ENCODE measurements at places on chromosomes 13 and 19.

DNA sequence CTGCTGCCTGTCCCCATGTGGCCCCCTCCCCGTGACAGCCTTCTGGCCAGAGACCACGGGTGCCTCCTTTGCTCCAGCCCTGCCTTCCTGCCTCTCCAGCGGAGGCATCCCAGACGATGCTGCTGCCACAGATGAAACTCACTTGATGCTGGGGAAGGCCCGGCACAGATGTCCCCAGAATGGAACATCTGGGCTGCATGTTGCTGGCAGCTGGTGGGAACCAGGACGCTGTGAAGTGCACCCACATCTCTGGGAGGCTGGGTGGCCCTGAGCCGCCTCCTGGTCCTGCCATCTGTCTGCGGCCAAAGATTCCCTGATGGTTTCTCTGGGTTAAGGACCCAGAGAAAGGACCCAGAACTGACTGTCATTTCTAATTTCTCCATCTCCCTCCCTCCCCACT, 51.9 kb upstream of the PTPRS start:
- DNase-seq = peak; percentile 60

GRCh38 chr19:12581100-12581499, 29.5 kb downstream of the ZNF490 start:
- DNase-seq = no peak

- no peak for DNase-seq
Measured at GRCh38 chr13:59745392-59745788, 418.3 kb downstream of the DIAPH3 start.

DNA sequence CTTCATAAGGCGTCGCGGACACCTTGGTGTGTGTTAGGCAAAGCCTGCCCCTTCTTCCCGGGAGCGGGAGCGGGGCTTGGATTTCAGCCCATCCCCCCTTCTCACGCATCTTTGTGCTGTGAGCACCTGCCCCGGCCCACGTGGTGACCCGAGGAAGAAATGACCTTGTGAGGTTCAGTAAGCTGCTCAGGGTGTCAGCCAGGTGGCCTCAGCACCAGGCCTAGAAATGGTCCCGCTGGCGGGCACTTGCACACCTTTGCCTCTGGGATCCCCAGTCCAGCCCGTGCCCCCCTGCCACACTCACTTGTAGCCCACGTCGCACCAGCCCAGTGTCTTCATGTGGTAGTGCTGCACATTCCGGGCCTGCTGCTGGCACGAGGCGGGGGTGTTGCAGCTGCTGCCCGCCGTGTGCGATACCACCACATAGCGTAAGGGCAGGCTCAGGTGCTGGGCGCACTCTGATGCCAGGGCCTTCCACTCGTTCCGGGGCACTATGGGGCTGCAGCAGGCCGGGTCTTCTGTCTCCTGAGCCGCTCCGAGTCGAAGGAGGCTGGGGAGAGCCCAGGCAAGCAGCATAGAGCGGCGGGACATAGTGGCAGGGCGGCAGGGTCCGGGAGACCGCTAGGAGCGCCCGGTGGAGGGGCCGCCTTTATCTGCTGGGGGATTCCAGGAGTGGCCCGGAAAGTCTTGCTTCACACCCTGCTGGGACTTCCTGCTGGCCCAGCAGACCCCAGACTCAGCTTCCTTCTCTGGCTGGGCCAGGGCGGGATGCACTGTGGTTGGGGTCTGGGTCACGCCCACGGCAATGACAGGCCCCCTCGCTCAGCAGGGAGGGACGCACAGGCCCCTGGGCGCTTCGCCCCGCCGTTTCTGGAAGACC, at the start of gene PGLYRP1:
PGLYRP1 (minus strand) TSS at position 623 of the 880 bp plus-strand sequence; CDS start at position 591, 32 bp downstream.
- DNase-seq = no peak

GRCh38 chr19:17285415-17286135, 3.9 kb downstream of the ANKLE1 start:
- no peak for DNase-seq

- peak; percentile 55 for DNase-seq
Measured at GRCh38 chr19:1285737-1286360, at the start of gene EFNA2. Gene EFNA2 (plus strand): TSS chr19:1285873. CDS start chr19:1286169, 296 bp downstream.

DNA sequence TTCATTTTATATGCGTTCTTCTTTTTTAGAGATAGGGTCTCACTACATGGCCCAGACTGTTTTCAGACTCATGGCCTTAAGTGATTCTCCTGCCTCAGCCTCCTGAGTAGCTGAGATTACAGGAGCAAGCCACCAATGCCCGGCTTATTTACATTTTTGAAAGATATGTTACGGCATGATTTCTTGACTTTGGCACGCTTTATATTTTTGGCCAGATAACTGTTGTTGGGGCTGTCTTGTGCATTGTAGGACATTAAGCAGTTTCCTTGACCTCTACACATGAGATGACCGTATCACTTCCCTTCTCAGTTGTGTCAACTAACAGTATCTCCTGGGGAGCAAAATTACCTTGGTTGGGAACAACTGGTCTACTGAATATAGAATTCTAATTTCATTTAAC, 28.9 kb upstream of the CLDN10 start:
- DNase-seq = no peak

DNA sequence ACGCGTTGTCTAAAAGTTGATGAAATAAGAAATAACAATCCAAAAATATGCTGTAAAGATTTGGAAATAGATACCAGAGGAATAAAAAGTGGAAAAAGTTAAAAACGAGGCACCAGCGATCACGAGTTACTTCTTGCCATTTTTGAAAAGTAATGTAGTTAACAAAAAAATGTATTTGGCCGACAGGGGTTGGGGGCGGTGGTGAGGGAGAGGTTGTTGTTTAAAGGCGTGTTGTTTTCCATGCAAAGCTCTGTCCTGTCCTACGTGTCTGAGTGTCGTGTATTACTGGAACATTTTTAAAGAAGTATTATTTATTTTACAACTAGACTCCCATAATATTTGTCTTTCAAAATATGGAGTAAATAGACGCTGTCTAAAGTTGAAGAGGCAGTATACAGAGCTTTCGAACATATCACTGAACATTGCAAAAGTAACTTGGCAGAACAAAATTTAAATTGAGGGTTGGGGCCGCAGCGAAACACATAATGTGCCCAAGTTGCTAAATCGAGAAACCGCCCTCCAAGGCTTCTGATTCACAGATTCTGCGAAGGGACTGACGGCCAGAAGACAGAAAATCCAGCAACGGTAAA, 823 bp downstream of the FBXO17 start:
- DNase-seq = no peak

- DNase-seq = no peak
Measured at GRCh38 chr13:106496072-106496997, 39.1 kb downstream of the EFNB2 start.

DNA sequence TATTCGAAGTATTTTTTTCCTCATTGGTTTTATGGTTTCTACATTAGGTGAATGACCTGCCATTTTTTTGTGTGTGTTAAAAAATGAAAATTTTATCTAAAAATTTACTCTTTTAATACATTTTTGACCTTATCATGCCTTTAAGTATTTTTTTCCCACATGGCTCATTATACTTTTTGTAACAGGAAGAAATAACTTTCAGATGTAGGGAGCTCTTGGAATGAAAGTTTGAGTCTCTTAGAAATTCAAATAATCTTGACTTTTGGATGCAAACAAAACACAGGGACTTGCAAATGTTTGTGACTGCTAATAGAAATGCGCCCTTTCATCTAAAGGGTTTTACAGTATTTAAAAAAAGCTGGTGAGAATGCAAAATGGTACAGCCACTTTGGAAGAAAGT, 457.9 kb downstream of the KLF5 start:
- no peak for DNase-seq

DNA sequence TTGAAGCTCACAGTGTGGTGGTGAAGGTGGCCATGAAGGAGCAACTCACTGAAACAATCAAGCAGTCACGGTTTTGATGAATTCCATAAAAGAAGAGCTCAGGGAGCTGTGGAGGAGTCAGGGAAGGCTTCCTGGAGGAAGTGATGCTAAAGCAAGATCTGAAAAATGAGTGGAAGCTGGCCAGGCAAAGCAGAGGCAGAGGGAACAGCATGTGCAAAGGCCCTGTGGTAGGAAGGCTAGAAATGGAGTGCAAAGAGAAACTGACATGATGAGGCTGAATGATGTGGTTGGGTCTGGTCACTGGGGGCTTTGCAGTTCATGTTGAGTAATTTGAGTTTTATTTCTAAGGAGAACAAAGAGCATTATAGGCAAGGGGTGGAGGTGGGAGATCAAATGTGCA, 6.9 kb downstream of the ADGRE1 start:
- DNase-seq = no peak

DNA sequence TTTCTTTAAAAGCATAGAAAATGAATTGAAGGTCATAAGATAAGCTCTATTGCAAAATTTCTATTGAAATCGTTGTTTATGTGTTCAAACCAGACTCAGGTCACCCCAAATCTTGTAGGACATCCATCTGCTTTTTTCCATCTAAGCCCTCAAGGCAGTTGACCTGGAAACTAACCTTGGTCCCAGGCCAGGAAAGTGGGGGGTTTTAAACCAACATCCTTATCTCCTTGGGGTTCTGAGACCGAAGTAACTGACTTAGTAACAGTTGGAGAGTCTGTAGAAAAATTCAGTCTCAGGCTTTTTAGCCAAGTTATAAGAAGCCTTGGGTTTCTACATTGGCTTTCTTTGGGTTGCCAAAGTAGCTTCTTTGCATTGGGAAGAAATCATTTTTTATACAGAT, 23.4 kb downstream of the ZNF507 start:
- no peak for DNase-seq

GRCh38 chr19:45616704-45617017, 14.6 kb upstream of the GPR4 start:
- DNase-seq = no peak

- DNase-seq = no peak
Measured at GRCh38 chr13:93674337-93674755, 447.7 kb downstream of the GPC6 start.

DNA sequence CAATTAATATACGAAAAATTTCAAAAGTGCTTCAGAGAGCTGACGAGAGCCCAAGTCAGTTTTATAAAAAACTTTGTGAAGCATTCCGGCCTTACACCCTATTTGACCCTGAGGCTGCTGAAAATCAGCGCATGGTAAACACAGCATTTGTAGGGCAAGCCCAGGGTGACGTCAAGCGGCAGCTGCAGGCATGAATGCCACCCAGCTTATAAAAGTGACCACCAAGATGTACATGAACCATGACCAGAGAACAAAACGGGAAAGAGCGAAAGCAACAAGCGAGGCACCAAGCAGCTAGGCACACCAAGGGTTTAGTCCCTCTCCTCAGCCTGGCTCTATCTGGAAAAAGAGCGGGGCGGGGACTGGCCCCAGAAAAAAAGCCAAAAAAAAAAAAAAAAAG, 6.0 kb downstream of the SIGLEC11 start:
- no peak for DNase-seq

- no peak for DNase-seq
Measured at GRCh38 chr13:98103531-98103930, 39.4 kb upstream of the FARP1 start.

DNA sequence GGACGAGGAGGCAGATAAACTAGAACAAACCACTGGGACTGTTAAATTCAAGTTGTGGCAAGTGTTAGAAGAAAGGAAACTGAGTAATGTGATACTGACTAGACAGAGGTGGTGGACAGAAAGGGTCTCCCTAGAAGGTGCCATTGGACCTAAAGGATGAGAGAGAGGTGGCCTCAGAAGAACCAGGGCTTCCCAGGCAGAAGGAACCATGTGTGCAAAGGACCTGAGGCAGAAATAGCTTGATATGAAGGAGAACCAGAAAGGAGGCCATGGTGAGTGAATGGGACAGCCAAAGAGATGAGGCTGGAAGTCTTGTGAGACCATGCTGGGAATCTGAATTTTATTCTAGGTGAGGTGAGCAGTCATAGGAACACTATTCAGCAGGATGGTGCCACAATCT, 2.8 kb upstream of the SYDE1 start:
- no peak for DNase-seq

GRCh38 chr19:36152352-36153091, at the start of gene COX7A1:
Gene COX7A1 (minus strand): TSS chr19:36152447. CDS start chr19:36152407, 40 bp downstream.
- peak; percentile 57 for DNase-seq

DNA sequence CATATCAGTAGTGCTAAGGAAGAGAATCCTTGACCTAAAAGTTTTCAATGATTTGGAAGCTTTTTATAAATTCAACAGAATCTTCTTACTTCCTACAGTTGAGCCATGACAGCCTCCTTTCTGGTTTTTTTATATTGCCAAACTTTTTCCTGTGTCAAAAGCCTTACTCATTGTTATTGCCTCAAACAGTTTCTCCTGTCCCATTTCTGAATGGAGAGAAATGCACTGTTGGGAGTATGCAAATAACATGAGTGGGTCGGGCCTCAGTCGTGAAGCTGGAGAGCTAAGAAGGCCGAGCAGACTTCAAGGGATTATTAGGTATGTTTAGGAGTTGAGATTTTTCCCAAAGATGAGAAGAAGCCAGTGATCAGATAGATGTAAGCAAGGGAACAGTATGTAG, 766.4 kb upstream of the KLHL1 start:
- no peak for DNase-seq

GRCh38 chr19:366951-367350, 22.4 kb upstream of the MIER2 start:
- DNase-seq = no peak

GRCh38 chr19:14165990-14166830, 29.8 kb upstream of the ASF1B start:
- peak; percentile 37 for DNase-seq

- no peak for DNase-seq
Measured at GRCh38 chr13:99605420-99606323, 104.4 kb downstream of the TM9SF2 start.

- DNase-seq = no peak
Measured at GRCh38 chr19:29564574-29565005, 38.8 kb downstream of the VSTM2B start.

GRCh38 chr13:30002577-30002976, 152.2 kb upstream of the UBL3 start:
- no peak for DNase-seq

GRCh38 chr19:6204212-6204611, 68.7 kb downstream of the ACSBG2 start:
- no peak for DNase-seq

DNA sequence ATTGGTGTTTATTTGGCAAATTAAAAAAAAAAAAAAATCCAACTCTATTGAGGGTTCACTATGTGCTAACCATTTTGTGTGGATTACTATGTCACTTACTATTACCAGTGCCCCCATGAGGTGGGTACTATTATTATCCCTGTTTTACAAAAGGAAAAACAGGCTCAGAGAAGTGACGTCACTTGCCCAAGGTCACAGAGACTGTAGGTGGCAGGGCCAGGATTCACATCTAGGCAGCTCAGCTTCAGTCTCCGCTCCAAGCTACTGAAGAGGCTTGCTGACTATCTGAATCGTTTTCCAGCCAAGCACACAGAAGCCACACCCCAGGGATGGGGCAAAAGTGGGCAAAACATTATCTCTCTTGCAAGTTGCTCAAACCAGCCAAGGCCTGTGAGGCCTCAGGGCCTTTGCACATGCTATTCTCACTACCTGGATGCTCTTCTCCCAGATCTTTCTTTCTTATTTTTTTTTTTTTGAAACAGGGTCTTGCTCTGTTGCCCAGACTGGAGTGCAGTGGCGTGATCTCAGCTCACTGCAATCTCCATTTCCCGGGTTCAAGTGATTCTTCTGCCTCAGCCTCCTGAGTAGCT, 4.8 kb upstream of the ANGPTL8 start:
- DNase-seq = no peak

DNA sequence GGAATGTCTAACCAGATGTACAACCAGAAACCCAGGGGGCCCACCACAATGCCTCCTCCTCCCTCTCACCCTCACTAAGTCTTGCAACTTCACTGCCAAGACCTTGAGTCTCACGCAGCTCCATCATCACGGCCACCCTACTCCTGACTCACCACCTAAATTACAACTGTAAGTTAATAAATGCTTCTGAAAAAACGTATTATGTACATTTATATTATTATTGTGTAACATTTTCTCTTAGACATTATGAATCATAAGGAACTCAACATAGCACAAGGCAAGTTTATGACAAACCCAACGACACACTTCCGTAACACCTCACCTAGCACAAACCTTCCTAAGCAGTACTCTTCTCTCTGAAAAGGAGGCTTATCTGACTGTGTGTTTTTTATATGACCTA, 20.7 kb downstream of the MIPEP start:
- no peak for DNase-seq
